GM18507 (cell line): ENCODE measurements at places on chromosomes 1 and 21.
A peak's percentile ranks its signal among the peaks of the same experiment; 100 is the strongest.

- DNase-seq: no peak
Observed at GRCh38 chr21:29626801-29627470, 312.9 kb downstream of the GRIK1 start.

DNA sequence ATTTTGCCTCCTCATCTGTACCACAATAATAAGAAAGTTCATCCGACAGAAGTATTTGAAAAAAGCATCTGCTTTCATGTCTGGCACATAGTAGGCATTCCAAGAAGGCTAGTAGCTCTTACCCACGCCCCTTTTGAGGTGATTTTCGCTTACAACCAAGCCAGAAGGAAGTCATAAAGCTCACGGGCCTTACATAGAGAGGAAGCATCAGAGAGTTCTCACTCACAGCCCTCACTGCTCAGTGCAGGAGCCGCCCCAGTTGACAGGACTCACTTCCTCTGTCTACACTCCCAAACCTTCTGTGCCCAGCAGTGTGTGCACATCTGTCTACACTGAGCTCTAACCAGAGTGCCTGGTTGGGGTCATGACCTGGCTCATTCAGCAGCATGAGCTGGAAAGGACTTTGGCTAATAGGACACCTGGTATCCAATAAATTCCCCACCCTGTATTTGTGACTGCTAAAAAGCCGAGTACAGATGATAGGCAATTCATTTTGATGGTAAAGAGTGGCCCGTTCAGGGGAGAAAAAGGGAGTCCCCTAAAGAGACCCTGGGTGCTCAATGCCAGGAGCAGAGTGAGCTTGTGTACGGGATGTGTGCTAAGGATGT lies 36.8 kb upstream of the DUSP10 start:
- no peak for DNase-seq

DNA sequence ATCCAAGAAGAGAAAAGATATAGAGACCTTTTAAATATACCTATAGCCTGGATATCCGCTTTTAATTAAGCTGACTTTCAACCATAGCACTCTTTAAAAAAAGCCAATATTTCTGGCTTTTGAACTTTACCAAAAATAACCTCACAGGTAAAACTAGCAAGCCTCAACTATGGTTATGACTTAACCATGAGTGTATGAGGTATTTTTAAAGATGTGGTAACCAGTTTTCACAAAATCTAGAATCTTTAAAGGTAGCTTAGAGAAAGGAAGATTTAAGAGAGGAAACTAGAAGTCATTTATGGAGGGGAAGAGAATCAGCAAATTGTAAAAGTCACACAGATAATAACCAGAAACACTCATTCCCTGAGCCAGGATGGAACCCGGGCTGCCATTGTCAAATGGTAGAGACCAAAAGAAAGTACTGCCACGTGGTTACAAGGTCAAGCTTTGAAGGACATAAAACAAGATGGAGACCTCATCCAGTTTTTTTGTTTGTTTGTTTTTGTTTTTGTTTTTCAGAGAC lies 288.4 kb upstream of the RGS18 start:
- no peak for DNase-seq

DNA sequence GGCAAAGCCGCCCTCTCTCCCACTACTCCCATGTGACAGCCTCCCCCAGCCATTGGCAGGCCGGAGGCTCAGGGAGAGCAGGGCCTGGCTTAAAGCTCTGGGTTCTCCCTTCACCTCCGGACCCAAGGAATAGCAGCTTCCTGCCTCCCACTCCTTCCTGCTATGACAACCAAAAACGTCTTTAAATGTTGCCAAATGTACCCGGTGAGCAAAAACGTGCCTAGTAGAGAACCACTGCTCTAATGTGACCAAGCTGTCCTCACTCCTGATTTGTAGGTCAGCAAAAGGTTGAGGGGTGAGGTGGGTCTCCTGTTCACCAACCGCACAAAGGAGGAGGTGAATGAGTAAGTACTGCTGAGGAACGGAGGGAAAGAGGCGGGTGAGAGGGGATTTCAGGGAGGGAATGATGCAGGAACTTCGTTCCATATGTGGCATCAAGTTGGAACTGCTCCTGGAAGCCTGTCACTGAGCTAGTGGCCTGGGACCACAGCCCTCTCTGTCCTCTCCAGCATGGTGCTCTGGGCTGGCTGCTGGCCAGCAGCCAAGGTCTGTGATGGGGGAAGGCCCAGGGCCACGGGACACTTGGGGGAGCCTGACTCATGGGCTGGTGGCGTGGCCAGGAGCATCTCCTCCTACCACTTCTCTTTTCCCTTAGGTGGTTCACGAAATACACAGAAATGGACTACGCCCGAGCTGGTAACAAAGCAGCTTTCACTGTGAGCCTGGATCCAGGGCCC lies 5.7 kb downstream of the MRTO4 start:
- no peak for DNase-seq

DNA sequence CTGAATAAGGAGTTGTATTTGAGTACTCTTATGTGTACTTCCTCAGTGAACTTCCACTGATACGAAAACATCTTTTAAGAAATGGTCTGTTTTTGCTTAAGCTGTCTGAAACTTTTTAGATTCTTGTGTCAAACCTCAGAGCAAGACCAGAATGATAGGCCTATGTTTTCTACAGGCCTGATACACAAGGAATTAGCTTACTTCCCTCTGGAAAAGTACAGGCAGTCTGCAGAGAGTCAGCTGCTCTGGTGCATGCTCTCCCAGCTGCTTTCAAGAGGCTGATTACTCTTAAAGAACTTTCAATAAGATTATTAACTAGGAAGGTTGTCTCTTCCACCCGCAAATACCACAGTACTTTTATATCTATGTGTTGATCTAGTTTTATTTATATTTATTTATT lies 9.5 kb downstream of the SNX27 start:
- no peak for DNase-seq

DNA sequence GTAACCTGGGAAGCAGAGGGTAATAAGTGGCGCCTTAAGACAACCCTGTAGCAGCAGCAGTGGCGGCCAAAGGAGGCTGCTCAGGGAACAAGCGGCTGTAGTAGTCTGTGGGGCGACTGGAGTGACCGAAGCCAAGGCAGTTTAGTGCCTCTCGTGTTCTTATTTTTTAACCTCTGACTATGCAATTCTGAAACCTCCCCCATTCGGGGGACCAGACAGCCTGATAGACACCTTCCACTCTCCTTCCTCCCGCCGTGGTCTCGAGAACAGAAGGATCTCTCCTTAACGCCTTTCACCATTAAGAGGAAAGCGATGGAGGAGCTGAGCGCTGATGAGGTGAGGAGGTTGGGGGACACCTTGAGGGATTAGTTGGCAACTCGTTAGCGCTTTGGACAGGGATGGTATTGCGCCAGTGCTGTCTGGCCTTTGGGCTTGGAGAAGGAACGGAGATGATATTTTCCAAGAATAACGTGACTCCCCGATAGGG lies 644 bp downstream of the UBE4B start:
- no peak for DNase-seq

DNA sequence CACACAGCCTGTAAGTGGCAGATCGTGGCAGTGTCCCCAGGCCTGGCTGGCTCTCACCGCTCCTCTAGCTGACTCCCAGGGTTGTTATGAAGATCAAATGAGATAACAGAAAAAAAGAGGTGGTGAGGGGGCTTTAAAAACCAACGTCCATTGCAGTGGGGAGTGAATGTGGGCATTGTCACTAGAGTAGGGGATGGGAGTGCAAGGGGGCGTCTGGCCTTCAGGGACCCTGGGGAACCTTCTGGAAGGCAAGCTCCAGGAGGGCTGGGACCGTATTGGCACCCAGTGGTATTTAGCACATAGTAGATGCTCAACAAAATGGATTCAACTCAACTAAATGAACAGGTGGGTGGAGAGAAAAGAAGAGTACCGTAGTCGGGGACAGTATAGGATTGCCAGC lies 3.4 kb downstream of the PLA2G2D start:
- no peak for DNase-seq

DNA sequence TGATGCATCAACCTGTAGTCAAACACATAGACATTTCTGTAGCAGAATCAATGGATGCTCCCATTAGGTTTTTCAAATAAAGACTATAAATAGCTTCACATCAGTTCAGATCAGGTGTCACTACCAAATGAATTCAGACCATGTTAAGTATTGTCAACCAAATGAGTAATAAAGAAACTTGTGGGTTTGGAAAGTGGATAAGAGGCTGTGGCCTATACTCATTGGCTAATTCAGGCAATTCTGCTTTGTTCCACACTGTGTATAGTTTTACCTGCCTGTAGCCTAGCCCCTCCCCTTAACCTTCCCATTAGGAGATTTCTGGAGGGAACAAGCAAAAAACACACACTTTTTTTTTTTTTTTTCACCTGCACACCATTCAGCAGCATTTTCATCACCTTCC lies 321.2 kb downstream of the HLX start:
- no peak for DNase-seq

DNA sequence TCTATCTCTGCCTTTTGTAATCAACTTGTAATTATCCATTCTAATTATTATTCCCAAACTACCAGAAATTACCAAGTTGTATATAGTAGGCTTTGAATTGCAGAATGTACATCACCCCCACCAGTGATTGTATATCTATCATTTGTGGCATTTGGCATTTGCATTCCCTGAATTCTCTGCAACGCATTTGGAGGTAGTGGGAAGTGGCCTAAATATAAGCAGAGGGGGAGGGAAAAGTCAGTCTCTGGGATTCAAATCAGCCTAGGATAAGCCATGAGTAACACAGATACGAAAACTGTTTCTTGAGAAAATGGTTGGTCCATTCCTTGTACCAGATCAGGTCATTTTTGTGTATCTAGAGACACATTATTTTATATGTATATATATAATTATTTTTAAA lies 20.7 kb downstream of the DDX20 start:
- DNase-seq: no peak

- DNase-seq: peak; percentile 36
Observed at GRCh38 chr1:235642011-235642942, 7.3 kb downstream of the GNG4 start.

DNA sequence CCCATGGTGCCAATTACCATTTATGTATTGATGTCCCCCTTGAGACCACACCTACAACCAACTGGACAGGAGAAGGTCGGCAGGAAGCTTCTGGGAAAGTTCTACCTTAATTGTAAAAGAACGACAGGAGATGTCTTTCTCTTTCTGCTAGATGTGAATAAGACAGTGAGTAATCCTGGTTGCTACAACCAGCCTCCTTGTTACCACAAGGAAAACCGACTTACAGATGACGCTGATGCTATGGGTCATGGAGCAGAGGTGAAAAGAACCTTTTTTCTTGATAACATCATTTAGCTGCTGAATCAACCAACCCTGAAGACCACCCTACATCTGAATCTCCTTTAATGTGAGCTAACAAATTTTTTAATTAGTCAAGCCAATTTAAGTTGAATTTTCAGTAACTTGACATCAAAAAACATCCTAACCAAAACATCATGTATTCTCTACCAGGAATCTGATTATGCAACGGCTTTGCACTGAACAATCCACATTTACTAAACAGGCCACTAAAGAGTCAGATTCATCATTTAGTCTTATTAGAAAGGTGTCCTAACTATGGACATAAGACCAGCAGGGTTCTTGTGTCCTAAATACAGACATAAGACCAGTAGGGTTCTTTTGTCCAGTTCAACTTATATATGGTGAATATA lies 23.0 kb downstream of the RGS2 start:
- no peak for DNase-seq

GRCh38 chr1:31394584-31395193 lies 18.3 kb upstream of the SERINC2 start:
- DNase-seq: peak; percentile 71

DNA sequence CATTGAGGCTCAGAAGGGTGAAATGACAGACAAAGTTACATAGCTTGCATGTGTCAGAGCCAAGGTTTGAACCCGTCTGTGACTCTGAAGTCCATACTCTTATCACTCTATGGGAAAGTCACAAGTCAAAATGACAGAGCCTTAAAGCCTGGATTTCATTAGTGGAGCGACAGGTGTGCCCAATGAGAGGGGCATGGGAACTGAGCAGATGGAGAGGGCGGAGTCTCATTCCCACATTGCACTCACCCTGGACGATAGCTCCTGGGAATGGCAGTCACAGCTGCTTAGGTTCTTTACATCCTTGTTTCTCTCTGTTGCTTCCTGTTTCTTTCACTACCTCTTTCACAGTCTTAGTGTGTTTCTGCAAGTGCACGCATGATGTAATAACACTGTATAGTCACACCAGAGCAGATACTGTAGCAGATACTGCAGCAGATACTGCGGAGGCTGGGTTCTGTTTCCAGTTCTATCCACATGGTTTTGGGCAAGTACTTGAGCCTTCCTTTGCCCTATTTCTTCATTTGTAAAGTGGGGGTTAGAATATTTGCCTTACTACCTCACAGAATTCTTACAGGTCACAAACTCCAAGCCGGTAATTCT lies 127.2 kb downstream of the ZSCAN20 start:
- no peak for DNase-seq

- DNase-seq: no peak
Observed at GRCh38 chr1:99749504-99750347, 16.7 kb downstream of the FRRS1 start.

GRCh38 chr21:25409978-25410377 lies 197.3 kb downstream of the MRPL39 start:
- no peak for DNase-seq

DNA sequence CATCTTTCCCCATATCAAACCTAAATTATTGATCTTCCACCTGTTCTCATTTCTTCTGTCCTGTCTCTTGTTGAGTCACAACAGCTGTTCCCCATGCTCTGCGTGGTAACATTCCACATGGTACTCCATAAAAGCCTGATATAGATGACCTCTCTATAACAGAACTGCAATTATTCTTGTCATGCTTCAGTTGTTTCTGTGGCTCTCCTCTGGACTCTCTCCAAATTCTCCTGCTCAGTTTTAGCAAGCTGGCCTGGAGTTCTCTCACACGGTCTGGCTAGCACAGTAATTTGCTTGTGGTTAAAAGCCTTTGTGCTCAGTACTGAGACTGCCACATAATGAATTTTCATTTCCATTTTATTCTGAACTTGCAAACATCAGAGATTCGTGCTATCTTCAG lies 10.6 kb upstream of the LRRC39 start:
- no peak for DNase-seq

GRCh38 chr21:26124421-26124833 lies 46.1 kb downstream of the APP start:
- DNase-seq: no peak

GRCh38 chr1:229509576-229509975 lies 1.4 kb upstream of the NUP133 start:
- DNase-seq: no peak

- no peak for DNase-seq
Observed at GRCh38 chr1:184388971-184389370, 2.1 kb downstream of the C1orf21 start.

GRCh38 chr1:8661185-8662110 lies 156.0 kb downstream of the RERE start:
- no peak for DNase-seq

DNA sequence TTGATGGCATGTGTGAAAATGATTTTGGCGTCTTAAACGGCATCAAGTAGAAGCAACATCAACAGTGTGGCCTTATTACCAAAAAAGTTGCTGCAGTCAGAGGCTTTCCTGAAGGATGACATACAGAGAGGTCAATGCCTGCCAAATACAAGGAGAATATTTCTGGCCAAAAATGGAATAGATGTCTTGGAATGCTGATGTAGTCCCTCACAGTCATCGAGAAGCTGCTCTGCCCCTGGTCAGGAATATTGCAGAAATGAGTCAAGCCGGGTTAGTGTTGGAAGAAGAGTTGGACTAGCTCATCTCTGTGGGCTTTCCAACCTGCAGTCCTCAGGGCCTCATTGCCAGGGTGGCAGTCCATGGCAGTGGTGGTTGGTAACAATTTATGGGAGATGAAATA lies 42.1 kb downstream of the NOS1AP start:
- no peak for DNase-seq

- DNase-seq: no peak
Observed at GRCh38 chr1:216616425-216616824, 106.8 kb downstream of the ESRRG start.

- no peak for DNase-seq
Observed at GRCh38 chr1:169572187-169572586, 14.1 kb downstream of the F5 start.
